ENCODE measurements at places on chromosomes 5 and 9.

DNA sequence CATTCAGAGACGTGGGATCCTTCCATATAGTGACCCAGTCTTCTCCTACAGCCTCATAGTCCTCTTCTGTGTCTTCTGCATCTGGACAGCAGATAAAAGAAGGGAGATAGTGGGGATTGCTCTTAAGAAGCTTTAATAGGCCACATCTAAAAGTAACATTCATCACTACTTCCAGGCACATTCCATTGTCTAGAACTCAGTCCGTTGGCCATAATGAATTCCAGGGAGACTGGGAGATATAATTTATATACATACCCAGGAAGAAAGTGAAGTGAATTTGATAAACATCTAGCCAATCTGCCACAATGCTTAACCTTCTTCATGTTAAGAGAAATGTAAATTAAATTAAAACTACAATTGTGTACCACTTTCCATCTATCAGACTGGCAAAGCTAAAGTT, 22.5 kb upstream of the GLIPR2 start:
- no peak for DNase-seq

DNA sequence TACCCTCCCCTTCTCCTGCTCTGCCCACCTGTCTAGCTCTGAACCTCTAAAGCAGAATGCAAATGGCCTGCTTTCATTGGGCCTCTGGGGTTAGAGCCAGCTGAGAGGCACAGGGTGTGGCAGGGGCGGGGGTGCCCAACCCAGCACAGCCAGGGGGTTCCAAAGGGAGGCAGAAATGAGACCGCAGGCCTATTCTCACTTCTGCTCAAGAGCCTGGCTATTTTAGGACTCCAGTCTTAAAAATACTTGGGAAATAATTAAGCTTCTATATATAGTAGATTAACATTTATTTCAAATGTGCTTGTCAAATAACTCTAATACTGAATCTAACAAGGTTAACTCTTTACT, 5.7 kb downstream of the QSOX2 start:
- DNase-seq, result no peak

- no peak for DNase-seq
These were observed 795 bp upstream of the STOML2 start for GRCh38 chr9:35103660-35104191.

- no peak for DNase-seq
These were observed 379.1 kb downstream of the DMRT2 start for GRCh38 chr9:1429297-1429696.
